ENCODE measurements at places on chromosomes 13 and 19.

DNA sequence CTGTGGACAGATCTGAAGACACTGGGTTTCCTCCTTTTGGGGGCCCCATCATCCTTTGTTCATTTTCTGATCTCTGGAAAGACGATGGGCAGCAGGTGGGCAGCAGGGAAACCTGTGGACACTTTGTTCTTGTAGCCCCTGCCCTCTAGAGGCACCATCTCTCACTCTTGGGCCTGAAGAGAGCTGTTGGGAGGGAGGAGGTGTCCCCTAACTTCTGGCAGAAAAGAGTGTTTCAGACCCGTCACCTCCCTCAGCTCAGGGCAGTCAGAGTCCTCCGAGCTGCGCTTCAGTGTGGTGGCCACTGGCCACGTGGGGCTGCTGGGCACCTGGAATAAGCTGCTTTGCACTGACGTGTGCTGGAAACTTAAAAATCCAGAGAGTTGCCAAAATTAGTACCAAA, 26.9 kb upstream of the RNF17 start:
- DNase-seq: no peak

GRCh38 chr13:47039106-47039505, 142.3 kb upstream of the HTR2A start:
- no peak for DNase-seq

DNA sequence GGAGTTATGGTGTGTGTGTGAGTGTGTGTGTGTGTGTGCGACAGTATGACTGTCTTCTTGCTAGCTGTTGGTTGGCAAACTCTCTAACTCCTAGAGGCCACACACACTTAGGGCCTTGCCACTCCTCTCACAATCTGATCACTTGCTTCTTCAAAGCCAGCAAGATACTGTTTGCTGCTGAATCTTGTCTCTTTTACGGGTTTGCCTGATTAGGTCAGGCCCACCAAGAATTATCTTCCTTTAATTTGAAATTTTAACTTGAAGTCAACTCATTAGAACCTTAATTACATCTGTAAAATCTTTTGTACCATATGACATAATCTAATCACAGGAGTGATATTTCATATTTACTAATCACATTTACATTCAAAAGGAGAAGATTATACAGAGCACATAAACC, 359.2 kb upstream of the SGCG start:
- DNase-seq: no peak

DNA sequence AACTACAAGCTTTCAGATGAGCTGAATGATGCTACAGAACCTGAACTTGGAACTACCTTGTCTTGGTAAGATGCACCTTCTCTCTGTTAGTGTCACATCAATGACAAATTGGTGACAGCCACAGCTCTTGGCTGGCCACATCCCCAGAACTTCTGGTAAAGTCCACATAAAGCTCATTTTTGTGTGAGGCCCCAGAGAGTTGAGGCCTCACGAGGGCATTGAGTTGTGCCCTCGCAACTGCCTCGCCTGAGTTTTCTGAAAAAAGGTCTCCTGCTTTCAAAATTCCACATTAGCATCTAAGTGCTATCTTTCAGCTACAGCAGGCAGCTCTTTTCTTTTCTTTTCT, 42.6 kb downstream of the MRPL57 start:
- no peak for DNase-seq

- no peak for DNase-seq
Measured at GRCh38 chr13:45817833-45818232, 33.7 kb downstream of the SIAH3 start.

- no peak for DNase-seq
Measured at GRCh38 chr13:28329395-28330158, 165.4 kb downstream of the FLT1 start.

DNA sequence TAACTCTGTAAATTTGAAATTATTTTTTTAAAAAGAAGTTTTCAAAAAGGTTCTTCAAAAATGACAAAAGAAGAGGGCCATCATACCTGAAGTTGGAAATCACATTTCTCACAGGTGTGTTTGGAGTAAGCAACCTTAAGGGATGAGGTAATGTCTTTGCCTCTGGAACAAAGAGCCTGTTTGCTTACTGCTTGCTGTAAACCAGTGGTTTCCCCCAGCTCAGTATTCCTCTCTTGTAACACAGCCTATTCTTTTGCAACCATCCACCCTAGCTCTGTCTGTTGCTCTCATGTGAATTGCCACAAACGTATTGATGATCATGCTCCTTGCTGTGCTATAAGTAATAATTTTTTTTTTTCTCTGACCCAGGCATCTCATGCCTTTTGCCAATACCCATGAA, 38.1 kb downstream of the UCHL3 start:
- no peak for DNase-seq
